NK-92 treated with Interleukin-12 subunit alpha and Interleukin-12 subunit beta, amount 100 ng/mL, for 24 hours (cell line): ENCODE measurements at places on chromosomes 7 and 10.
A peak's percentile ranks its signal among the peaks of the same experiment; 100 is the strongest.

- no peak for DNase-seq
These were observed 3.5 kb downstream of the GLCCI1 start for GRCh38 chr7:7972128-7972527.

- no peak for DNase-seq
These were observed 95.1 kb downstream of the EGFR start for GRCh38 chr7:55113760-55114540.

- DNase-seq = no peak
These were observed 49.6 kb downstream of the MPP7 start for GRCh38 chr10:28253169-28253785.

GRCh38 chr7:54664235-54665228 is 94.5 kb downstream of the SEC61G start:
- DNase-seq = no peak

GRCh38 chr10:127996586-127996985 is 89.7 kb downstream of the PTPRE start:
- no peak for DNase-seq

- no peak for DNase-seq
These were observed 170.6 kb downstream of the UBE2H start for GRCh38 chr7:129781928-129782817.

- DNase-seq = no peak
These were observed 22.2 kb downstream of the DNAJB12 start for GRCh38 chr10:72332423-72333111.

- DNase-seq = no peak
These were observed 33.9 kb downstream of the VWDE start for GRCh38 chr7:12369756-12370155.

- no peak for DNase-seq
These were observed 195.6 kb upstream of the RHOBTB1 start for GRCh38 chr10:61139592-61139953.

DNA sequence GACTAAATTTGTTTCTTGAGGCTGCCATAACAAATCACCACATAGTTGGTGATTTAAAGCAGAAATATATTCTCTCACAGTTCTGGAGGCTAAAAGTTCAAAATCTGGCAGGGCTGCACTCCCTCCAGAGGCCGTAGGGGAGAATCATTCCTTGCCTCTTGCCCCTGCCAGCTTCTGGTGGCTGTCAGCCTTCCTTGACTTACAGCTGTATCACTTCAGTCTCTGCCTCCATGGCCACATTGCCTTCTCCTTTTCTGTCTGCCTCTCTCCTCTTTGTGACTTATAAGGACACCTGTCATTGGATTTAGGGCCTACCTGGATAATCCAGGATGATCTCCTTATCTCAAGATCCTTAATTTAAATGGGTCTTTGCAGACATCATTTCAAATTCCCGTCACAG is 5.8 kb upstream of the LRRC4 start:
- DNase-seq = no peak

DNA sequence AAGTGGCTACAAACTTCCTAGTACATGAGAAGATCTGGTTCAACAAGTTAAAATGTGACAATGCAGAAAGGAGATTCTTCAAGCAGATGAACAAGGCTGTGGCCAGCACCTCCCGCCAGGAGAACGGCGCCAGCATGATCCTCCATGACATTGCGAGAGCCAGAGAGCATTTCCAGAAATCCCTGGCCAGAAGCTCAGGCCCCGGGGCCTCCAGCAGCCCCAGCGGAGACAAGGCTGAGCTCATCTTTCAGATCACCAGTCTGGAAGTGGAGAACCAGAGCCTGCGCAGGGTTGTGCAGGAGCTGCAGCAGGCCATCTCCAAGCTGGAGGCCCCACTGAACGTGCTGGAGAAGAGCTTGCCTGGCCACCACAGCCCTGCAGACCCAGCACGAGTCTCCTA is 40.1 kb upstream of the ZNF273 start:
- no peak for DNase-seq

DNA sequence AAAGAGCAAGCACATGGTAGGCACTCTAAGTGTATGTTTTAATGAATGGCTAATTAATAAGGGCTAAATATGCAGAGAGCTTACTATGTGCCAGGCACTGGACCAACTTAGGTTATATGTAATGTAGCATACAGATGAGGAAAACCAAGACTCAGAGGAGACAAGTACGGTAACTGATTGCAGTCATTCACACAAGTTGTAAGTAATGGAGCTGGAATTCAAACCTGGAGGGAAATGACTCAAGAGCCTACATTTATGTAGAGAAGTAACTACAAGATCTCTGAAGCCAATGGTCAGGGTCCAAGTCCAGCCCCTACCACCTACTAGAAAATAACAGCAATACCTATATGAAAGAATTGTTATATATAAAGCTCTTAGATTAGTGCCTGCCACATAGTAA is 97.3 kb upstream of the KCNIP2 start:
- no peak for DNase-seq

DNA sequence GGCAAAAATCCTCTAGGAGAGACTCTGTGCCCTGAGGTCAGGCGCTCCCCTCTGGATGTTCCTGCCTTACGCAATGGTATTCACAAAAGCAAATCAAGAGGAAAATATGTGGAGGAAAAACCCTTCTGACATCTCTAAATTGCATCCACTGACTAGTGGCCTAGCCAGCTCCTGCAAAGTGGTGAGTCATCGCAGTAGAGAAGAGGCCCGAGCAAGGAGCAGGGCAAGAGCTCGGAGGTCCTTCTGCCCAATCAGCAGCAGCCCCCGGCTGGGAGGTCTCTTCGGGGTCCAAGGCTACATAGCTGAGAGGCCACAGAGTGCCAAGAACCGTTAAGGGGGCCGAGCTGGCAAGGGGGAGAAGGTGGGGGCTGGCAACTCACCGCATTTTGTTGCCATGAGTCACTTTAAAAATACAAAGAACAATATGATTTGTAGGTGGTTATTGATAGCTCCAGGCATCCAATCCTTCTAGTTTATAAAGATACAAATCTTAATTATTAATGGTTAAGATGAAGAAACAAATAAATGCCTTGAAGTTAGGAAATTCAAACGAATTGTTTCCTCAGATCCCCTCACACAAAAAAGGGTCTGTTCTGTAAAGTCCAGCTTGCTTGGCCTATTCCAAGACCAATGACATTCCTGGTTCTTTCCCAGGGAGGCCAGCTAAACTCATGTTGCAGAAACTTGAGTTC is 161.6 kb downstream of the PKD1L1 start:
- no peak for DNase-seq

GRCh38 chr10:117257721-117258120 is 16.8 kb downstream of the SLC18A2 start:
- no peak for DNase-seq

DNA sequence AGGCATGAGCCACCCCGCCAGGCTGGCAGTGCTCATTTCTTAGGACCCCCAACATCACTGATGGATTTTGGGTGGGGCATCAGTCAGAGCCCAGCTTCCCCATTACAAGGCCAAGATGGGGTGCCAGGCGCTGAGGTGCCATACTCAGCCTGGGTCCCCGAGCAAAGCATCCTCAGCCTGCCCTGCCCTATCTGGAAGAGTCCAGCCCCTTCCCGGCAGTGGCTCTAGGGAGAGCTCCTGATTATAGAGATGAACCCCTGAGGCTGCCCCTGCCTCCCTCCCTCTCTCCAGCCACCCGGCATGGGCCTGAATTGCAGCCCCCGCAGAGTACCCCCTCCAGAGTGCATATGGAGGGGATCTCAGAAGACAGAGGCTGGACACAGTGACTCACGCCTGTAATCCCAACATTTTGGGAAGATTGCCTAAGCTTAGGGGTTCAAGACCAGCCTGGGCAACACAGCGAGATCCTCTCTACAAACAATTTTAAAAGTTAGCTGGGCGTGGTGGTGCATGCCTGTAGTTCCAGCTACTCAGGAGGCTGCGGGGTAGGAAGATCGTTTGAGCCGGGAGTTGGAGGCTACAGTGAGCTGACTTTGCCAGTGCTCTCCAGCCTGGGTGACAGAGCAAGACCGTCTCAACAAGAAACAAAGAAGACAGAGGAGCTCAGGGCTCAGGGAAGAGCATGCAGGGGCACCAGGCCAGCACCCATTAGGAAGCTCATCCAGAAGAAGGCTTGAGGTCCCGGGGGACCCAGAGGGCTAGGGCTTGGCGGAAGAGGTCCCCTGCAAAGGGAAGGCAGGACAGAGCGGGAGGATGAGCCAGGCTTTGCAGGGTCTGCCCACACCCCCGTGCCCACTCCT is 13.3 kb downstream of the LAT2 start:
- no peak for DNase-seq

- DNase-seq = no peak
These were observed 10.8 kb downstream of the EN2 start for GRCh38 chr7:155468785-155469148.

GRCh38 chr10:72233621-72234020 is 17.5 kb upstream of the ASCC1 start:
- no peak for DNase-seq

DNA sequence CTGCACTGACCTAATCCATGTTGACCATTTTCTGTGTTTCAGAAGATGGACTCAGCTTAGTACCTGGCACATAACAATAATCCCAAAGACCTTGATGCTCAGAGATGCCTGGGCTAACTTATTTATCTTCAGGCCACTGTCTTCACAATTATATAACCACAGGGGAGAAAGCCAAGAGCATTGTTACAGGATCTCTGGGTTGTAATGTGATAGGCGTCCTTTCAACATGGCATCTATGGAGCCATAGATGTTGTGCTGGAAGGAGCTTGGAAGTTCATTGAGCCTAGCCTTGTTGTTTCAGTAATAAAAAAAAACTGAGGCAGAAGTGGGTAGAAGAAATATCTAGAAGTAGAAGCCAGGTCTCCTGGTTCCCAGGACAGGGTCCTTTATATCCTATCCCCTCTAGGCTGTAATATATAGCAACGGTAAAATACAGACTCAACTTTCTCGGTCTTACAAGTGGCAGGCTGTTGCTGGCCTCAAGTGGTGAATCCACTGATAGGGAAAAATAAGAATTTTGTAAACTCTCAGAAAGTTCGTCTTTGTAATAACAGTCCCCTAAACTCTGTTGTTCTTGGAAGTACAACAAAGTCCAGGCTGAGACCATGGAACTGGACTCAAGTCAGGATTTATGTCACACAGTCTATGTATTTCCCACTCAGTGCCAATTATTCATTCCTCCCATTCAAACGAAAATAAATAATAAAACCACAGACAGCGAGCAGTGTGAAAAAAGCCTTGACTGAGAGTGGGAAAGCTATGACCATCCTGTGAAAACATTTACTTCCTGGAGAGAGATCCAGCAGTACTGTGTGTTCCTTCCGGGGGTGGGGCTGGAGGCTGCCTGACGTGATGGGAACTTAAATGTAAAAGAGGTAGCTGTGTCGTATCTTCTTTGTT is 277.6 kb downstream of the REEP3 start:
- no peak for DNase-seq

DNA sequence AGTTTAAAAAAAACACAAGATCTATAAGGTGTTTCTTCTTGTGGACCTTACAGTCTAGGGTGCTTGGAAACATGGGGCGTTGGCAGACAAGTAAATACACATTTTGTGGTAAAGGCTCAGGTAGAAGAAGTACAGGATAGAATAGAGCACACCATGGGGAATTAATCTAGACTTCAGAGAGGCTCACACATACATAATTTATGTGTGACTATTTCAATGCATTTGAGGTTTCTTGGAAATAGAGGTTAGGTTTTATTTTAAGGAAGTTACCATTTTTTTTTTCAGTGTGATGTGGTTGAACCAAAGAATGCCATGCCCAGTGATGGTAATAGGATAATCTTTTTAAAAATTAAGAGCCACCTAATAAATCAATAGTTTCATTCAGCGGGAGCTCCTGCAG is 12.8 kb downstream of the CFTR start:
- no peak for DNase-seq

DNA sequence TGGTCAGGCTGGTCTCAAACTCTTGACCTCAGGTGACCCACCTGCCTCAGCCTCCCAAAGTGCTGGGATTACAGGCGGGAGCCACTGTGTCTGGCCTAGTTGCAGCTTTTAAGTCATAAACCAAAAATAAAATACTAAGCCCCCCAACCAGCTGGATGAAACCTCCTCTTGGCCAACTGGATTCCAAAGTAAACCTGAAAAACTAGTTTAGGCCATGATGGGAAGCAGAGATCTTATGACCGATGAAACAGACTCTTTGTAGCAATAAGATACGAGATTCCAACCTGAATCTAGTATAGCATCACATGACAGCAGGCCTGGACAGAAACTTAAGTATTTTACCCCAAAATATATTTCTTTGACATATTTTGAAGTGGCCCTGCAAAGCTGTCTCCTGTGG is 9.1 kb upstream of the MCM10 start:
- DNase-seq = no peak

DNA sequence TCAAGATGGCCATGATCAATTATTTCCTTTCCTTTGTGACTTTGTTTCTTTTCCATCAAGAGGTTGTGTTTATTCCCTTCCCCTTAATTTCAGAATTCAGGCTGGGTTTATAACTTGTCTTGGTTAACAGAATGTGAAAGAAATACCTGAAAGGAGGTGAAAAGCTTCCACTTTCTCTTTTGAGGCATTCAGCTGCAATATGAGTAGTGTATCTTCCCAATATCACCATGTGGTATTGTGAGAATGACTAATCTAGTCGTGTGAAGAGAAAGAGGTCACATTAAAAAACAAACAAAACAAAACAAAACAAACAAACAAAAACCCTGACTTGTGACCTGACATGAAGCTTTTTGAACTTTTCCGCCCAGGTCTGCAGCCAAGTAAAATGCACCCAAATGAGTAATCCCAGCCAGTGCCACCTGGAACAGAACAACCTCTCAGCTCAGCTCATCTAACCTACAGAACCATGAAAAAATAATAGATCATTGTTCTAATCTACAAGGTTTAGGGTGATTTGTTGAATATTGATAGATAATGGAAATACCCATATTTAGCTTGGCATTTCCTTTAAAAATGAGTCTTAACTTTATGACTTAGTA is 70.8 kb upstream of the TEX47 start:
- no peak for DNase-seq

- no peak for DNase-seq
These were observed 842 bp downstream of the SEMA3A start for GRCh38 chr7:84193747-84194146.

GRCh38 chr10:98380493-98381339 is 34.3 kb downstream of the PYROXD2 start:
- DNase-seq = no peak

GRCh38 chr7:76054123-76055120 is 6.5 kb downstream of the MDH2 start:
- DNase-seq = peak; percentile 64

DNA sequence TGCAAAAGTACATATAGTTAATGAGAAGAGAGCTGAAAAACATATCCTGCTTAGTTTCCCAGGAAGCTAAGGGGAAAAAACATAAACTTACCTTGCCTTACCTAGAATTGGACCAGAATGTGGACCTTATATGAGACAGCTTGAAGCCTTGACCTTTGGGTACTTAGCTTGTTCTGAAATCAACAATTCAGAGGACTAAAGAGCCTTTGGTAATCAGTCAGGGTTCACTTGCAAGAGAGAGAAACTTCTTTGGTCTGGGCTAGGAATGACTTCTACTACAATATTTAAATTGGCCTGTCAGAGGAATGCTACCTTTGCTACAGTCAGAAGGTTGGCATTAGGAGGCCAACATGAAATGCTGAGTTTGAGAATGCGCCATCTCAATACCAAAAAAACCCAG is 24.9 kb downstream of the SAMD8 start:
- DNase-seq = no peak

GRCh38 chr10:18501198-18501597 is 150.2 kb downstream of the NSUN6 start:
- DNase-seq = no peak
